ENCODE measurements at places on chromosomes 11 and 22.

DNA sequence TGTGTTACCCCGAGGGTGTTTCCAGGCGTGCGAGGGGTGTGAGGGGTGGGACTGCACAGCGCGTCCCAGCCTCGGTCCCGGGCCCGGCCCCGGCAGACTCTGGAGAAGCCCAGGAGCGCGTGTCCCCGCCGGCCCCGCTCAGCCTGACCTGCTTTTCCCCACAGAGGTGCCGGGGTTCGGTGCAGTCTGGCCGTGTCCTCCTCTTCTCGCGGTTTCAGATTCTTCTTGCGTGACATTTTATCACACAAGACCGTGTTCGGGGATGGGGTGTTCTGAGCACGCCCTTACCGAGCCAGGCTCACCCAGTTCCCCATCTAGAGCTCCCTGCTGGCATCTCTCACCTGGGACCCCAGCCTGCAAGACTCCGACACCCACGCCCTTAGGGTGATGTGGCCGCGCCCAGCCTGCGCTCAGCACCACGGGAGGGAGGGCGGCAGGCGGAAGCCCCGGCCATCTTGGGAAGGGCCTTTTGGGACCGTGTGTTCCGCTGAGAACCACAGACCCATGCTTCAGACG lies 775.6 kb downstream of the BRD1 start:
- DNase-seq = no peak

GRCh38 chr22:17085277-17086181 lies 729 bp downstream of the IL17RA start:
- peak; percentile 56 for DNase-seq

GRCh38 chr22:50485221-50486131 lies 1.2 kb upstream of the MIOX start:
- DNase-seq = no peak

DNA sequence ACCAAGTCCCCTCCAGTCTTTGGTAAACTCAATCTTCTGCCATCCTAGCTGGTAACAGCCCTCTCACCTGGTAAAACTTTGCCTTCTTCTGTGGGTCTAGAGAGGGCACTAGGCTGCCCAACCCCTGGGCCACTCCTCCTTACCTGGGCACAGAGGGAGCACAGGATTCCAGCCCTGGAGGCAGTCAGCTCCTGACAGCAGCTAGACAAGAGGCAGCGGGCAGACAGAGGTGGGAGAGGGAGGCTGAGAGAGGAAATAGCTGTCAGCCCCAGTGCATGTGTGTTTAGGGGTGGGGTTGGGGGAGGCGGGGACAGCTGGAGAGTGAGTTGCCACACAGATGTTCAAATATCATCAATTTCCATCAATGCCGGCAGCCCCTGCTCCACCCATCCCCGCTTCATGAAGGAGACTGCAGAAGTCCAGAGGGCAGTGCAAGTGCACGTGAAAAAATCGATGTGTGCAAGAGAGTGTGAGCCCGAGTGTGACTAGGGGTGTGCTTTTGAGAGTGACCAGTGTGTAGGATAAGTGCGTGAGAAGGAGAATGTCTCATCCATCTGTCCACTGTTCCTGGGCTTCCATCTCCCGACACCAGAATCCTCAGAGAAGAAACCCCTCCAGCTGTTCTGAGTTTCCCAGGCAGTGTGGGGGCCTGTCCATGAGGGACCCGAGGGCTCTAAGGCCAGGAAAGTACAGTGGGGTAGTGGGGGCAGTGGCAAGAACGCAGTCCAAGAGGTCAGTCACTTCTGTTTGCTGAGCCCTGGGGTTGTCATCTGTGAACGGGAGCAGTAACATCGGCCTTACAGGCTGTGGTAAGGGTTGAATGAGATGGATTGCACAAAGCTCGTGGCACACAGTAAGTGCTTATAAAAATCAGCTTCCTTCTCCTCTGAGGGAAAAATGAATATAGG lies at the start of gene PTGDR2:
Gene PTGDR2, minus strand, starts transcription at position 225 of the 908 bp plus-strand sequence. CDS start 2,228 bp downstream, outside the sequence.
- no peak for DNase-seq

DNA sequence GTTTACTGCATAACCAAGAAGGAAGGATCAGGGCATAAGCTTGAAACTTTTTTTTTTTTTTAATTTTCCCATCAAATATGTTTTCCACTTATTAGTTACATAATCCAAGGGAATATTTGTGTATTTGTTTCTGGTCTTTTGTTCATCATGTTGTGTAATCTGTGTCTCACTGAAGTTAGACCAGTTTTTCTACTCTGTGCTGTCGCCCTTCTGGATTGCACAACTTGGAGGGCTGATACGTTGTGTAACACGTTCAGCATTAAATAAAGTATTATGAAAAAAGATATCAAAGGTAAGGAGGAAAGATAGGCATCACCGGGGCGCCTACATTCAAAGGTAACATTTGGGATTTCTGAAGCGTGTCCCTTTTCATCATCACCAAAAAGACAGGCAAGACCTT lies 3.3 kb upstream of the E2F8 start:
- peak; percentile 37 for DNase-seq

GRCh38 chr11:10503777-10504480 lies 37.1 kb downstream of the RNF141 start:
- DNase-seq = no peak

- peak; percentile 96 for DNase-seq
These were observed 3.1 kb downstream of the ILK start for GRCh38 chr11:6606471-6607189.

- DNase-seq = peak; percentile 33
These were observed 116.3 kb downstream of the TIMP3 start for GRCh38 chr22:32917577-32918354.

GRCh38 chr11:64165481-64165841 lies 452 bp downstream of the MACROD1 start:
- peak; percentile 48 for DNase-seq

DNA sequence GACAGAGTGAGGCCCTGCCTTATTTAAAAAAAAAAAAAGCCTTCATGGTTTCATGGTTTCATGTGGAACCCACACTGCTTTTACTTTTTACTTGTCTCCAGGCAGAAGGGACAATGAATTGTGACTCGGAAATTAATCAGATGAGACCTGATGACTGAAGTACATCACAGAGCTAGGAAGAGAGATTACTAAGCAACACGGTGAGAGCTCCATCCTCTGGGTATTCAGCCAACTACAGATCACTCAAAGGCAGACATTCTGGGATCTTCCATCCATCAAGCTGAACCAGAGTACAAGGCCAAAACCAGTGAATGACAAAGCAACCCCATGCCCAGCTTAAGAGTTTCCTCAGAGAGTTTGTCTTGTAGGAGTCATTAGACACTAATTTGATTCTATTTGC lies 433.2 kb downstream of the SOX6 start:
- DNase-seq = no peak

DNA sequence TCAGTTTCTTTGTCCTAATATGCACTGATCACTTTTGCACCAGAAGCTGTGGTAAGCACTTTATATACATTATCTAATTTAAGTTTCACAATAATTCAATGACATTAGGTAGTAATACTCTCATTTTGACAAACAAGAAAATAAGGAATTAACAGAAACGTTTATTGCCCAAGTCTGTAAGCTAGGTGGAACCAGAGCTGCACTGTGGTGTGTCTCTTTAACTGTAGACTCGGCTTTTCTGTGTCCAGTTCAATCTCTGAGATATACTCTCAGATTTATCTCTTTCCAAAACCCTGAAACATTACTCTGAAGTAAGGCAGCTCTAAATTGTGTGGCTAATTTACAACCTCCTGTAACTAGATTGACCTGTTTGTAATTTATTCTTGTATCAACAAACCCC lies 101.1 kb downstream of the MUC15 start:
- no peak for DNase-seq

DNA sequence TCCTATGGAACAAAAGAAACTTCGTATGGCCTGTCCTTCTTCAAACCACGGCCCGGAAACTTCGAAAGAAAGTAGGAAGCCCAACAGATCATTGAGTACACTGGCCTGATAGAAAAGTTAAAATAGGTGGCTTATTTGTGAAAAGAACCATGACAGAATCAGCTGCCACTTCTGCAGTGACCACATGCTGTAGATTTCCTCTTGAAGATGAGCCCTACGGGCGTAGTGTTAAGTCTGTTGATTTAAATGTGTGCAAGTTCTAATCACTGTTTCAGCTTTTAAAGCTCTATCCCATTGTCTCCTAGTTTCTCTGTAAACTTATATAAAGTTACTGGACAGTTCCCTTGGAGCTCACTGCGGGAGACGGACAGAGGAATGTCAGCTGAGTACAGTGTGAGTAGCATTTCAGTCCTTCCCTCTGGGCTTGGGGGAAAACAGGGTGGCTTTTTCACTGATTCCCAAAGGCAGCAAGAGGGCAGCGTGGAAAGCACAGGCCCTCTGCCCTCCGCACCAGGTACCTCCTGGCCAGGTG lies 17.8 kb downstream of the SAMM50 start:
- no peak for DNase-seq

GRCh38 chr11:77547863-77548551 lies 41.7 kb upstream of the AQP11 start:
- peak; percentile 87 for DNase-seq

GRCh38 chr11:27467181-27467913 lies 5.2 kb downstream of the LGR4 start:
- no peak for DNase-seq

DNA sequence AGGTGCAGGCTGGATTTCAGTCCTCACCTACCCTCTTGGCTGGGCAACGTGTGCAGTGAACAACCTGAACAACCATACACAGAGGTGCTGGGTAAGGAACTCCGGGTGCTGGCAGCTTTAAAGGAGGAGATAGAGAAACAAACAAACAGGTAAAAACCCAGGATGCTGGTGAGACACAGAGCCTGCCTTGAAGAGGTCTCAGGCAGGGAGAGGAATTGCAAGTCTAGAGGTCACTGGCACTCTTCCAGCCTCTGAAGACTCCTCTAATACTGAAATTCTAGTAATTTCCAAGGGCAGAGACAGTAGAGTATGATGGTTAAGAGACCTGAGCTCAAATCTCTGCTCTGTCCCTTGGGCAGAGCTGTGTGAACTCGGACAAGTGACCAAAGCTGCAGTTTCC lies 192.5 kb downstream of the CEP164 start:
- DNase-seq = peak; percentile 34

DNA sequence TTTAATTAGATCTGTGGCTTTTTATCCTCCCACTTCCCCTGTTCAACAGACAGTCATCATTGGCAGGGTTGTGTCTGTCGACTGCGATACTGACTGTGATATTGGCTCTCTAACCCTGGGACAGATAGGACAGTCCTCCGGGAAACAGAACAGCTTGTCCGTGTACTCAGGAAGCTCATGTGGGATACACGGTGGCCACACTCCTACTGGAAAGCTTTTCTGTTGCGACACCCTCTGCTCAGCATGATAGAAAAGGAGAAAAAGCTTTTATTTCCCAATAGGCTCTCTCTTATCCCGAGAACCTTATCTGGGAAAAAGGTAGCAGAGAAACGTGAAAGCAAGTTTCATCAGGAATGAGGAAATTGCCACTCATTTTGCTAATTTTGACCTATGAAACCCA lies 60.4 kb upstream of the HSPA8 start:
- peak; percentile 66 for DNase-seq

DNA sequence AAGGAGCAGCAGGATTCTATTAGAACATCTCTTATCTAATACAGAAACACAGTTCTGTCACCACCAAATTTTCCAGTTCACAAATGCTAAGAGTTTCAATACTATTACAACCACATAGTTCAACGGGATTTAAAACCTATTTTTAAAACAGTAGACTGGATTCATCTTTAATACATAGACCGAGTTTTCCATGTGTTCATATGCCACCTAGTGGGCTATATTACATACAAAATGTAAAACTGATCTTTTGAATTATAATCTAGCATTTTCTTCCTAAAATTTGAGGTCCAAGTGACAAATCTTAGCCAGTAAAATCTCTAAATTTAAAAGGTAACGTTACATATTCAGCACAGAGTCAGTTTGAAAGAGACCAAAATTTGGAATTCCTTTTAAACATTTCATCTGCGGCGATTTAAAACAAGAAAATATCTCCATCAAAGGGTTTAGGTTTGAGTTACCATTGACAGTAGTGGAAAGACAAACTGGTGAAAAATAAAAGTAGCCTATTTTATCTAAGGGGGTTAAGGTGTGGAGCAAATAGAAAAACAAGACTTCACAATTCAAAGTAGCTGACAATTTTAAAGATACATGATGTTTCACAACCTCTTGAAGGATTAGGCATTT lies 269.3 kb upstream of the MPPED2 start:
- peak; percentile 37 for DNase-seq

DNA sequence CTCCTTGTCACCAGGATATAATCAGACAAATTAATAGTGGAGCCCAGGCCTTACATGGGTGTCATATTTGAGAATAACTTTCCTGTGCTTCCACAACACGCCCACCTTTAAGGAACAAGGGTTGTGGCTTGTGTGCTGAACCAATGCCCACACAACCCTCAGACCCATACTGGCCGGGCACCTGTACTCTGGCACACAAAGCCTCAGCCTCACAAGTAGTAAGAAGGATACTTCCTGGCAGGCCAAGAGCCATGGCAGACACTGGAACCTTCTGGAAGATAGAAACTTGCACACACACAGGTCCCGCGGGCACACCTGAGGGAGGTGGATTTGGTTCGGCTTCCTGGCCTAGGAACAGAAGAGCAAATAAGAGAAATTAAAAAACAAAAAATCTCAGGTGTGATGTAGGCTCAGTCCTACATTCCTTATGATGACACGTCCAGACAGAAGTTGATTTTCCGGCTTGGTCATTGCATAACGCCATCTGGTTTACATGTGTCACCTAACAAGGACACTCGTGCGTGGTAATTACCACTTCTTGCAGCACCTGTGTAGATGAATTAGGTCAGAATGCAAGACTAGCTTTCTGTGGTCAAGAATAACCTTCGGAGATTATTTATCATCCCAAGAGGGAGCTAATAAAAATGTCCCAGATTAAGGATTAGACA lies 5.8 kb upstream of the BRD1 start:
- DNase-seq = peak; percentile 63

DNA sequence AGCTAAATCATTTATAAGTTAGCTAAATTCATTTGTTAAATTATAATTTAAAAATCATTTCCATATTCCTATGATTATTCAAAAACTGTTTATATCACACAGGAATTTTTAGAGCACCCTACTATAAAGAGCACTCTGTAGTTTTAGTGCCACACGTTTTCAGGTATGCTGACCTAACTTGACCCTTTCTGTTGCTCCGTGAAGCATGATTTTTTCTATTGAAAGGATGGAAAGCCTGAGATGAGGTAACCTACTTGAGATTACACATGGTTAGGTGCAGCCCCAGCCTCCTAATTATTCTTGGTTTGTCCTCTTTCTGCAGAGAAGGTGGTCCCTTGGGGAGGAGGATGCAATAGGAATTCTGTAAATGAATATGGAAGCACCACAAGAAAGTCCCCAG lies 72.6 kb downstream of the PPFIBP2 start:
- no peak for DNase-seq

- no peak for DNase-seq
These were observed 2.0 kb upstream of the EHD1 start for GRCh38 chr11:64880240-64881001.

GRCh38 chr11:129281471-129282415 lies 89.6 kb upstream of the ARHGAP32 start:
- no peak for DNase-seq

All from hepatocyte (in vitro differentiated cells).